Iris pigment epithelial cell (primary cell): ENCODE measurements at places on chromosomes 11 and 22.

- DNase-seq, result no peak
Measured at GRCh38 chr11:76124905-76125770, 81.2 kb downstream of the WNT11 start.

GRCh38 chr11:106212081-106212480 lies 134.6 kb downstream of the AASDHPPT start:
- DNase-seq, result no peak

DNA sequence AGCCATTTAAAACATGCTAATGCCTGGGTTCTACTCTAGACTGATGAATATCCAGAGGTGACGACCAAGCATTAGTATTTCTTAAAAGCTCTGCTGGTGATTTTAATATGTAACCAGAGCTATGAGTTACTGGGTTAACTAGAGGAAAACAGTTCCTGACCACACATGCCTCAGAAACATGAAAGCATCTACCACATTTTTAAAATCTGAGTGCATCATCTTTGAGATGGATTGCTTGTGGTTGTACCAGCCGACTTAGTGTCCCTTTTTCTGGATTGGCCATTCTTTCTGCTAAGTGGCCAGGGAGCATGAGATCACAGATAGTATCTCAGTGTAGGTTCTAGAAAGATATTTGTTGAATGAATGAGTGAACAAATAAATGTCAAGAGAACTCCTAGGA lies 152.4 kb downstream of the NTM start:
- no peak for DNase-seq

DNA sequence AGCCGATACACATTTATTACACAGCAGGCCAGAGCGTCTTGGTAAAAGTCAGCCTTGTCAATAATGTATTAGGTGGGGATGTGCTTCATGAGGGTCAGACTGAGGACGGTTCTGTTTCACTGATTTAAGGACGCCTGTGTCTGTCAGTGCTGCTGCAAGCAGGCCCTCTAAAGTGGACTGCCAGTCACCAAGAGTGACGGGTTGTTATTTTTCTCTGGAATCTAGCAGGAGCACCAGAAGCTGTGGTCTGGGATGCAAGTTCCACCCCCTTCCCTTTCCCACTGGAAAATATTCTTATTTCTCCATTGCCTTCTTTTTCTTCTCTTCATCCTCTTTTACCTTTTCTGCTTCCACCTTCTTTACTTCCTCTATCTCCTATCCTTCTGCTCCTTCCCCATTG lies 191.2 kb upstream of the NCAM1 start:
- no peak for DNase-seq

GRCh38 chr11:100612766-100613165 lies 74.3 kb upstream of the ARHGAP42 start:
- DNase-seq, result no peak

DNA sequence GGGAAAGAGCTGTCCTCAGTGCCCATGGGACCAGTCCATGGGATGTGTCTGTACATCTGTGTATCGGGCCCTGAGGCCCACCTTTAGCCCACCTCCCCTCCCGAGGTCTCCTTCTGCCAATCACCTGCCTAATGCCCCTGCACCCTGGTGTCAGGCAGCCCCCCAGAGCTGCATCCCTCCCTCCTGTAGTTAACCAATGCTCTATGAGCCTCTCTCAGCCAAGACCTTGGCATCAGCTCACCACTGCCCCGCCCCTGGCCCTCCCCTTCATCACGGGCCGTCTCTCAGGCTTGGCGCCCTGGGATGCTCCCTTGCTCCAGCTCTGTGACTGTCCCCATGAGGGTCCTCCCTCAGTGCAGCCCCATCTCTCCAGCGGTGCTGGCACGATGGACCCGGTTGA lies 18.5 kb downstream of the MGAT3 start:
- DNase-seq, result no peak

DNA sequence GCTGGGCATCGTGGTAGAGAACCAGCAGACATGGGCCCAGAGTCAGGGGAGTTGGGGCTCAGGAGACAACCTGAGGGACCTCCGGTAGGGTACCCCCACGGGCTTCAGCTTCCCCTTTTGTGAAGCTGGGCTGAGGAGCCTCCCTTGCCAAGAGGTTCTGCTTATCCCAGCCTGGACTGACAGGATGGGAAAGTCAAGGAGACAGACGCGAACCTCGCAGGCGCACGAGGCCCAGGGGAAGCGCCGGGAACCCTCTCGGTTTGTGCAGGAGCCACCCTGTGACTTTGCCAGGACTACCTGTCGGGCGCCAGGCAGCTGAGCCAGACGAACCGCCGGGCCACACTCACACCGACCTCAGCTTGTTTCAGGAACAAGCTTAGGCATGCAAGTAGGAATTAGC lies 566.1 kb downstream of the BRD1 start:
- no peak for DNase-seq

GRCh38 chr11:76176463-76176862 lies 29.8 kb downstream of the WNT11 start:
- no peak for DNase-seq

DNA sequence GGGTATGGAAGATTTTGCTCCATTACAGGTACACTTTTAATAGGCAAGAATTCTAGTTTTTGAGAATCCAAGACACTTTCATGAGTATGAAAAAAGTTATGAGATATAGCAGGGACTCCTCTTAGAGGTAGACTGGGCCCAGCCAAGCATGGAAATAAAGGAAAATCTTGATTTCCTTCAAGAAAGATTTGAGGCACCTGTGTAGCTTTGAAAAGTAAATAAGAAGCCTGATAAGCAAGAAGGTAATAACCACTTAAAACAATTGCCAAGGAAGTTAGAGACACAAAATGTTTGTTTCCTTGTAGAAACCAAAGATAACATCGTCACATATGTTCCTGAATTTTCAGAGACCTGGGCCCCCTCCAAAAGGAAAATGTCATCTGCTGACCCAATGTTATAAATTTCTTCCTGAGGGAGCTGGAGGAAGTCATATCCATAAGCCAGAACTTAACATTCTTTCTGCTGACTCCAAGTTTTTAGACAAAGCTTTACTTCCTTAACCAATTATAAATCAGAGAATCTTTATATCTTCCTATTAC lies 314.5 kb upstream of the ANO3 start:
- DNase-seq, result no peak

- no peak for DNase-seq
Measured at GRCh38 chr11:71268706-71269321, 16.4 kb upstream of the SHANK2 start.

DNA sequence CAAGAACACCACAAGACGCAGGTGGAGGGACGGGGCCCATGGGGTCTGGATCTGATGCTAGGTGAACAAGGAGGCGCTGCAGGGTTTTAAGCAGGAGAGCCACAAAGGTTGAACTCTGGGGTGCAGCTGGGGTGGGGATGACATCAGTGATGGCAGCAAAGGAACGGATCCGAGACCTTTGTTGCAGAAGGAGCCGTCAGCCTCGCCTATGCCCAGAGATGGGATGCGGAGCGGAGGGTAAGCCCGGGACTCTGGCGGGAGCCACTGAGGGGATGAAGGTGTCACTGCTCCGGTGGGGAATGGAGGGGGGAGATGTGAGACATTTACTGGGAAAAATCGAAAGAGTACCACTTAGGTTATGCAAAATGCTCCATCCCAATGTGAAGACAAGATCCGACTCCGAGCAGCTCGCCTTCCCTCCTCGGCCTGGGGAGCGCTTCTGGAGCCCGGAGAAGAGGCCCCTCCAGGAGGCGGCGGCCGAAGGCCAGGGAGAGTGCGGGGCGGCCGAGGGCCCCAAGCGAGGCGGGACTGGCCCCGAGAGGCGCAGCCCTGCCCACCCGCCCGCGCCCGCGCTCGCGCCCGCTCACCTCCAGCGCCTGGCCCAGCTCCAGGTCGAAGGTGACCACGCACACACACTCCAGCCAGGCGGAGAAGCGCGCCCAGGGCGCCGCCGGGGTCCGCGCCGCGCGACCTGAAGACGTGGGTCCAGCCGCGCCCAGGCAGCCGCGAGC lies 422 bp downstream of the DENND6B start:
- DNase-seq, result no peak

DNA sequence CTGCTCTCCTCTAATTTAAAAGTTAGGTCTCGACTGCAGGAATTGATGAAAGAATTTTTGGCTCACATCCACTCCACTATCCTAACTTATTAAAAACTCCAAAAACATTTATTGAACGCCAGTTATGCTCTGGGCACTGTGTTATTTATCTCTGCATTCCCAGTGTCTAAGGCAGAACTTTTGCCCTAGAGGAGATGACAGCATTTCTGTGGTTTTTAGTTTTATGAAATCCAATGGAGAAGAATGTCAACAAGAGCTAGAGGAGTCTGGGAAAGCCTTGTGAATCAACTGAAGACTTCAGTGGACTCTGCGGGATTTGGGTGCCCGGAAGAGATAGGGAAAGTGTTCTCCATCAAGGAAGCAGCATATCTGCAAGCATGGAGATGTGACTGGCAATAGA lies 217.0 kb upstream of the PGR start:
- no peak for DNase-seq

DNA sequence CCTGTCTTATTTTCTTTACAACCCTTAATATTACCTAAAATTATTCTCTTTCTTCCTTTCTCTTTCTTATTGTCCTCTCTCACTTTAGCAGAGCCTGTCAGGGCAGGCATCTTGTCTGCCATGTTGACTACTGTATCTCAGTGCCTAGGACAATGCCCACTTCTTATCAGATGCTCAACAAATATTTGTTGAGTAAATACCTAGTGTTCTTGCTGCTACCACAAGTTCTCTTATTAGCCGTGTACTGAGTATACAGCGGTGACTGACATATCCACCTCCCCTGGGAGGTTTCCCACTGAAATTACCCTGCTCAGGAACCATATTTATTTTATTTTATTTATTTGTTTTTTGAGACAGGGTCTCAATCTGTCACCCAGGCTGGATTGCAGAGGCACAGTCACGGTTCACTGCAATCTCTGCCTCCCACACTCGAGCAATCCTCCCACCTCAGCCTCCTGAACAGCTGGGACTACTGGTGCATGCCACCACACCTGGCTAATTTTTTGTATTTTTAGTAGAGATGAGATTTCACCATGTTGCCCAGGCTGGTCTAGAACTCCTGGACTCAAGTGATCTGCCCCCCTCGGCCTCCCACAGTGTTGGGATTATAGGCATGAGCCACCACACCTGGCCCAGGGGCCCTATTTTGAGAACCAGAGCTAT lies 6.7 kb downstream of the HPX start:
- DNase-seq, result no peak

GRCh38 chr11:124758355-124759265 lies 3.5 kb downstream of the ESAM start:
- peak; percentile 71 for DNase-seq

DNA sequence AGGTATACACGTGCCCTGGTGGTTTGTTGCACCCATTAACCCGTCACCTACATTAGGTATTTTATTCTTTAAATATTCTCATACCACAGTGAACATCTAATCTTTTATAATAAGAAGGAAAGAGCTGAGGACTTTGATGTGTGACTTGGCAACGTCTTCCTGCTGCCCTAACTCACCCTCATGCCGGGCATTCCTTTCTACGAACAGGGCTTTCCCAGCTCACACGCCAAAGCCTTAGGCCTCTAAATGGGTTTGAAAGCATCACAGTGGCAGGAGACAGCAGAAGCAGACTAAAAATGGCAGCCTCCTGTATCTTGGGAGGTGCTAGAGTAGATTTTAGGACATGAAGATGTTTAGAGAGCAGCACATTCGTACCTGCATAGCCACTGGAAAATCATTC lies 52.6 kb downstream of the CLTCL1 start:
- peak; percentile 25 for DNase-seq

DNA sequence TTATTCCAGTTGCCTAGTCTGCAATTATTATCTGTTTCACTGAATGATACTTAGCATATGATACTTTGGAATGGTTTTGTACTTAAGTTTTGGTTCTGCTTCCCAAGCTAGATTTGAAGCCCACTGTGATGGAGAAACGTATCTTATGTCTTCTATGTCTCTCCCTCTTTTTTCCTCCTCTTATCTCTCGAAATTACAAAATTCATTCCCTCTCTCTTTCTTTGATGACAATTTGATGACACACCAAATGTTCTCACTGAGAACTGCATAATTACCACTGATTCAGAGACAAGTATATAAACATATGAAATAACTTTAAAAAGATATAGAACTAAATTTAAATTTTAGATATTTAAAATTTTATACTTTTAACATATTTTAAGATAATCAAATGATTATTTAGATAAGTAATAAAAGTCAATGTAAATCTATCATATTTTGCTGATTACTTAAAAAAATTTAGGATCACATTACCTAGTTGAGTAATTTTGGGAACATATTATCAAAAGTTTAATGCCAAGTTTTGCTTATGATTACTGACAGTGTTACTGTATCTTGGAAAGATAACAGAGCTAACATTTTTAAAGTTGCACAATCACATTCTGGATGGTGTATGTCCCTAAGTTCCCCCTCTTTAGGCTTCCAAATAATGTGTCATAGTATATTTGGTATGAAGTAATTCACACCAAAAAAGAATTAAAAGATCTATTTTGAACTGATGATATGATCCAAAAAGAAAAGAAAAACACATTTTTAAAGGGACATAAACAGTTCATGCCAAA lies 255.3 kb downstream of the SBF2 start:
- DNase-seq, result peak; percentile 61

DNA sequence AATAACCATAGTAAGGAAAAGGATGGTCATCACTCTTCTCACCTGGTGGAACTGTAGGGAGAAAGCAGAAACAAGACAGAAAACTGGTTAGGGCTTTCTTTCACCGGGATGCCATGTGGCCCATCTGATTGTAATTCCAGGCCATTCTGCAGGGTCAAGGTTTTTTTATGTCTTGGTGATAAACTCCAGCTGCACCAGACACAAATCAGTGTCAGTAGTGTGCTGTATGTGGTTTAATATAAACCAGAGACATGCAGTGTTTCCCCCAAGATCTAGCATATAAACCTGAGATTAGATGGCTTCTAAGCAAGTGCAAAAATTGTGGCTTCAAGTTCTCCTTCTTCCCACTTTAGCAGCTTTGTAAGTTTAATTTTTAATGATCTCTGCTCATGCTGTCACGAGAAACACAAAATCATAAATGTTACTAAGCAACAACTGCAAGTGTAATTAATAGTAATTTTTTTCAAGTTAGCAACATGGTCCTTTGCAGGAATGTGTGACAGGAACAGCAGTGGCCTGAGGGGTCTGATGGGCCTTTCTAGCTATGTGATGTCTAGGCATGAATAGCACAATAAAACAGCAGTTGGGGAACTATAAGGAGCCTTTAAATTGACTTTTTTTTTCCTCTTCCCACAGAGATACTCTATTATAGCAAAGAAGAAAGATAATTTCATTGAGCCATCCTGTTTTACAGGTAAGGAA lies 41.6 kb downstream of the BDNF start:
- DNase-seq, result no peak

- no peak for DNase-seq
Measured at GRCh38 chr11:120023551-120023950, 114.4 kb downstream of the TRIM29 start.

DNA sequence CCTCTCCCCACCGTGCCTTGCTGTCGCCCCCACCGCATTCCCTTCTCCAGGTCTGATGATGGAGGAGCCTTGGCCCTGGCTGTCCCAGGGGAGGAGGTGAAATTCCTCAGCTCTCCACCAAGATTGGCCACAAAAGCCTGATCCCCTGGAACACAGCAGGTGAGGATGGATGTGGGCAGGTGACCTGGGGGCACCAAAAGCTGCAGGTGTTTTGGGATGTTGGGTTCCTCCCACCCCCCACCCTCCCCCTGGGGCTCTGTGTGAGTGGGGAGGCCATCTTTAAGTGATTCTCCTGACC lies 639 bp downstream of the TRIOBP start:
- no peak for DNase-seq

- no peak for DNase-seq
Measured at GRCh38 chr11:30991376-30991775, 378.2 kb downstream of the DCDC1 start.
